ENCODE measurements at places on chromosomes 2 and 18. TPM values are rescaled to one million over a fixed set of nuclear protein-coding genes. Genes with fewer than 3 reads are reported as not detected.

The BMP10 gene
- not detected for total RNA-seq

The INHA gene
- total RNA-seq = 0.46 TPM

The NOL4 gene
- not detected for total RNA-seq

The TRAF3IP1 gene
- 19.2 TPM for total RNA-seq

The EFR3B gene
- total RNA-seq = 8.3 TPM

The IL36A gene
- not detected for total RNA-seq

The IGFBP5 gene
- total RNA-seq = 26.7 TPM

The HOXD9 gene
- 2.4 TPM for total RNA-seq

The C18orf54 gene
- total RNA-seq = 3.0 TPM

The GPBAR1 gene
- total RNA-seq = 6.2 TPM

Data from spleen (tissue), 13 donors.